ENCODE measurements at places on chromosomes 3 and 15.
A peak's percentile ranks its signal among the peaks of the same experiment; 100 is the strongest.

DNA sequence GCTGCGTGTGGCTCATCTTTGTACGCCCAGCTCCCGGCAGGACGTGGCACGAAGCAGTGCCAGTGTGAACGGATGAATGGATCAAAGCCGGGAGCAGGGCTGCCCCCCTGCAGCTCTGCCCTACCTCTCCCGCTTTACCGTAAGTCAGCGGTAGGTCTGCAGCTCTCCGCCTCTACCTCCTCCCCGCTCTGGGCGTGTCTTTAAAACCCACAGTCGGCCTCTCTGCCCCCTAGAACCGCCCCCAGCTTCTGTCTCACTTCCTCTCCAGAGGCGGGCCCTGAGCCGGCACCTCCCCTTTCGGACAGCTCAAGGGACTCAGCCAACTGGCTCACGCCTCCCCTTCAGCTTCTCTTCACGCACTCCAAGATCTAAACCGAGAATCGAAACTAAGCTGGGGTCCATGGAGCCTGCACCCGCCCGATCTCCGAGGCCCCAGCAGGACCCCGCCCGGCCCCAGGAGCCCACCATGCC, at the start of gene PML:
TSS of gene PML (plus strand) at position 304 of the 471 bp plus-strand sequence. CDS start at position 401, 97 bp downstream.
- DNase-seq, result peak; percentile 85

DNA sequence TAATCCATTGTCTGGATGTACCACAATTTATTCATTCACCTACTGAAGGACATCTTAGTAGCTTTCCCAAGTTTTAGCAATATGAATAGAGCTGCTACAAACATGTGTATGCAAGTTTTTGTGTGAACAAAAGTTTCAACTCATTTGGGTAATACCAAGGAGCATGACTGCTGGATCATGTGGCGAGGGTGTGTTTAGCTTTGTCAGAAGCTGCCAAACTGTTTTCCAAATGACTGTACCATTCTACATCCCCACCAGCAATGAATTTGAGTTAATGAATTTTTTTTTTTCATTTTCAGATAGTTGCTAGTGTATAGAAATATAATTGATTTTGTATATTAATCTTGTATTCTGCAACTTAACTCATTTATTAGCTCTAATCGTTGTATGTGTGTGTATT, 20.0 kb upstream of the ELP6 start:
- DNase-seq, result no peak

DNA sequence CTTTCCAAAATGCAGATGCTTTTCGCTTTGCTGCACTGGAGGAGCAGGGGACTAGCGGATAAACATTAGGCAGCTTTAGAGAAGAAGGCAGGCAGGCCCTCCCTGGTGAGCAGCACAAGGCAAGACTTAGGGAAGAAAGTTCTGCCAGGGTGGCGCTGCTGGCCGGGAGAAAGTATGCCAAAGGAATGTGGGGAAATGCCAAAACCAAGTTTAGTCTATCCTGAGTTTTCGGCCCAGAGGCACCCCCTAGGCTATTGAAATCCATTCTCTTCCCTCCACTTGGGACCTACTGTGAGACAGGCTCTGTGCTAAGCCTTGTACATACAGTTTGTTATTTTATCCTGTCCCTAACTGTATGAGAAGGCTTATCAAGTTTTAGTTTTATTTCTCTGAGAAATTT, 9.2 kb downstream of the SHC4 start:
- no peak for DNase-seq

- DNase-seq, result no peak
Observed at GRCh38 chr15:39976291-39977274, 42.7 kb downstream of the EIF2AK4 start.

DNA sequence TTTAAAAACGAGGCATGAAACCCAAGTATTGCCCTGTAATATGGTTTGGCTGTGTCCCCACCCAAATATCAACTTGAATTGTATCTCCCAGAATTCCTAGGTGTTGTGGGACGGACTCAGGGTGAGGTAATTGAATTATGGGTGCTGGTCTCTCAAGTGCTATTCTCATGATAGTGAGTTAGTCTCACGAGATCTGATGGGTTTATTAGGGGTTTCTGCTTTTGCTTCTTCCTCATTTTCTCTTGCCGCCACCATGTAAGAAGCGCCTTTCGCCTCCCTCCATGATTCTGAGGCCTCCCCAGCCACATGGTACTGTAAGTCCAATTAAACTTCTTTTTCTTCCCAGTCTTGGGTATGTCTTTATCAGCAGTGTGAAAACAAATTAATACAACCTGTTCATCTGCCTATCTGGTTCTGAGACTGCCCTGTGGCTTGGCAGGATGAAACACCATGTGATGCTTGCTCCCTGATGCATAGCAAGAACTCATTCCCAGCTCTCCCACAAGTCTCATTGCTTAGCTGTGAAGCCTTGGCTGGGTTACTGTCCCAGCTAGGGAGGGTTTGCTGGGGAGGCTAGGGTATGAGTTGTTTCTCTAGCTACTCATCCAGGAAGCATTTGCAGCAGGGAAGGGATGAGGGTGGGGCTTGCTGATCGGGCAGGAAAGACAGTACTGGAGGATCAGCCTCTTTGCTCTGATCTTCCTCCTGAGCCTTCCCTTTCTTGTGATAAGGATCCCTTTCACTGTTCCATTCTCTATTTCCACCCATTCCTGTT, 3.7 kb upstream of the SQOR start:
- no peak for DNase-seq

GRCh38 chr15:63041402-63041973, 1.1 kb upstream of the TPM1 start:
- DNase-seq, result no peak

- DNase-seq, result no peak
Observed at GRCh38 chr3:116561529-116561928, 116.2 kb upstream of the LSAMP start.

DNA sequence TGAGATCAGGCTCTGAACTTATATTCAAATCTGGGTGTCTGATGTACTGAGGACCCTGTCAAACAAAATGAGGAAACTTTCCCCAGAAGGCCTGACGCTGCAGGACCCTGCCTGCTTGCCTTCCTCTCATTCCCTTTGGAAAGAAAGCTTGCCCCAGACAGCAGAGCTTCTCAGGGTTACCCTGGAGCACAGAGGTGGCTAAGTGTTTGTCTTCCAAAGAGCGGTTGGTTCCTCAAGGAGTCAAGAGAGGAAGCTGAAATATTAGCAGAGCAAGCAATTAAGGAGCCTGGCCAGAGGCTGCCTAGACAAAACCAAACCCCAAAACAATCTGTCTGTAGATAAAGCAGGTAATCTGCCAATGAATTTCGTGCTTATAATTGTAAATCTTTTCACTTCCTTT, 175.3 kb downstream of the NR1D2 start:
- no peak for DNase-seq

GRCh38 chr3:70488131-70488530, 175.7 kb upstream of the MDFIC2 start:
- DNase-seq, result no peak

- no peak for DNase-seq
Observed at GRCh38 chr3:123790254-123791072, 93.7 kb downstream of the MYLK start.

GRCh38 chr3:157650699-157651098, 147.5 kb upstream of the VEPH1 start:
- DNase-seq, result no peak

DNA sequence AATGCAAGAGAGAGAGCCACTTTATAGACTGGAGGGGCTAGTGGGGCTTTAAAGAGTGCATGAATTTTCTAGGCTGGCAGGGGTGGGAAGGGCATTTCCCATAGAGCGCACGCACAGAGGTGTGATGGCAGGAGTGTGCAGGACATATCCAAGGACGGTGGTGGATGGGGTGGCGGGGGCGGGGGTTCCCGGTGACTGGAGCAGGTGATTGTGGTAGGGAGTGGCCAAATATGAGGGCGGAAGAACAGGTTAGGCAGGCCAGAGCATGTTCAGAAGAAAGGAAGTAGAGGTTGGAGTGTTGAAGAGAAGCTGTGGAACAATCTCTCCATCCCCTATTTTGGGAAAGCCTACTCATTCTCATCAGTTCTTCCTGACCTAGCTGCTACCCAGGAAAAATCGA, 18.1 kb downstream of the FAM81A start:
- no peak for DNase-seq

DNA sequence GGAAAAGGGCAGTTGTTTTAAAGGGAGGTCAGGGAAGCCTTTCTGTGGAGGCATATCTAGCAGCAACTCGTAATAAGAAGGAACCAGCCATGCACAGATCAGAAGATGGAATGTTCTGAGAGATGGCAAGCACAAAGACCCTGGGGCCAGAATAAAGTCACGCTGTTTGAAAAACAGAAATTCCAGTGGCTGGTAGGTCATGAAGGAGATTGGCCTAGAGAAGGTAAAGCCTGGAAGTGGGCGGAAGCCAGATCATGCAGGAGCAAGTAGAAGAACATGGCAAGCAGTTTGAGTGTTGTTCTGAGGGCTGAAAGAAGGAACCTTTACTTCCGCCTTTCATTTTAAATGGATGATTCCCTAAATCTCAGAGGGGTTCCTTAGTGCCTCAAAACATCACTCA, 208.1 kb upstream of the PPP2R3A start:
- DNase-seq, result no peak
